ENCODE measurements at places on chromosomes 7 and 10.

DNA sequence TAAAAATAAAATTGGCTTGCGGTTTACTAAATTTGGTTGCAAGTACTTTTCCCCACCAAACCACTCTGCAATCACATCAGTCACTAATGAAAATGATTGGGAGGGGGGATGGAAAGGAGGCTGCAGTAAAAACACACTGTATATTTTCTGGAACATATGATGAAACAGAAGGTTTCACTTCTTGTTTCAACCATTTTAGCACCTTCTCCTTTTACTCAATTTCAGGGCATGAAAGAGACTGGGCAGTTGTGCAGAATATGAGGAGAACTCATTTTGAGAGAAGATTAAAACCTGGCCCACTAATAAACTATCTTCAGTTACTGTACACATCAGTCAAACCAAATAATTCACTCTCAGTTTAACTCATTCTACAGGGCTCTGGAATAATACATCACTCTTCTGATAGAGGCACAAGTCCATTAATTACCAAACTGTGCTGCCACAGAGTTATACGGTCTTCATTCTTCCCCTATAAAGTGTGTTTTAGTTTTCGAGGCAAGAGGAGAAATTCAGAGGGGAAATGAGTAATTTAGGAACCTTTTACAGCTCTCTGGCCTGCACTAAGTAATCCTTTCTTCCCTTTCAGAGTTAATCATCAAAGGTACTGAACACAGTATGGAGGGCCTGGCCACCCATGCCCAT is 25.5 kb downstream of the JAZF1 start:
- no peak for DNase-seq

DNA sequence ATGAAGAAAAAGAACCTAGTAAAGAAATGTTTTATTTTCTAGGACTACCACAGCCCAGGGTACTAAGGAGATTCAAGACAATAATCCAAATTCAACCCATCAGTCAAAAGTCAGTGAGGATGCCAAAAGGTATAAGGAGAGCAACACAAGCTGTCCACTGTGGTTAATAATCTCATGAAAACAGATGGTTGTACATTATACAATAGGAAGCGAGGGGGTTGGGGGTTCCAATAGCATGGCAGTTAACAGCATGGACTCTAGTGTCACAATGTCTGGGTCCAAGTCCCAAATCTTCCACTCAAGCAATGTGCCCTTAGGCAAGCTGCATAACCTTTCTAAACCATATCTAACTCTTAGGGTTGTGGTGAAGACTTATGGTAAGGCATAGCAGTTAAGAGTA is 35.1 kb downstream of the BRAF start:
- no peak for DNase-seq

DNA sequence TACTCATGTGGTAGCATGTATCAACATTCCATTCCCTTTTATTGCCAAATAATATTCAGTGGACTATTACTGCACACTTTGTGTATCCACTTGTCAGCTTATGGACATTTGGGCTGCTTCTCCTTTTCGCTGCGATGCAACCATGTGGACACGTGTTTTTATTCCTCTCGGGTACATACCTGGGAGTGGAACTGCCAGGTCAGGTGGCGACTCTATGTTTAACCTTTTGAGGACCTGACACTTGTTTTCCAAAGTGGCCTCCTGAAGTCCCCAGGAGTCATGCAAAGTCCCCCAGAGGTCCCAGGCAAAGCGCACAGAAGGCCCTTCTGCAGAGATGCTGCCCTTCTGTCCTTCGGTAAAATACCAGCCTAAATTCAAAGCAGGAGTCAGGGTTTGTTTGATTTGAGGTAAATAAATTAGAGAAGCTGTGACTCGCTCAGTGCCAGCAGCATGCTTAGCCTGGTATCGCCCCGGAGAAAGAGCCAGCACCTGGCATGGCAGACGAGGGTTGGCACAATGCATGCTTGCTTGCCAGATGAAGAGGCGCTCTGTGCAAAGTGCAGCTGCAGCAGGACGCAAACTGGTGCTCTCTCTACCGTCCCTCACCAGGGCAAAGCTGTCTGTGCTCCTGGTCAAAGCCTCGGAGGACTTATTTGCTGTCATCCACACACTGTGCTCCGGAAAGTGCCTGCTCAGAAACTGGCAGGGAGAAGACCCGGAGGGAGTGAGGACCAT is 37.8 kb downstream of the HIPK2 start:
- DNase-seq, result no peak

GRCh38 chr10:125369382-125370326 is 209.3 kb upstream of the CTBP2 start:
- no peak for DNase-seq

DNA sequence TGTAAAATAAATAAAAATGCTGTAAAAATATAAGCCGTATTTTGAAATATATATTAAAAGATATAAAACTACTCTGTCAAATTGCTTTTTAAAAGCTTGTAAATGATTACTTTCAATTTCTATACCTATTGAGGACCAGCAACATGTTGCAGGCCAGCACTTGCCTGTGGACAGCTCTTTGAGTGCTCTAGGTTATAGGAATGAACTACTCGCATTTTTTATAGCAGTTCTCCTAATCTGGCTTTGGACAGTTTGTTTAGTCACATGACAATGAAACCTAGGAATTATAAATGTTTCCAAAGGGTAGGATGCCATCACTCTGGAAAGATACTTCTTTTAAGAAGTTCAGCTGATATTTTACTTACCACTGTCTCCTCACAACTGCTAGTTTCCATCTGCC is 117.7 kb upstream of the PTPRZ1 start:
- DNase-seq, result no peak

All from activated CD8-positive, alpha-beta memory T cell treated with anti-CD3 and anti-CD28 coated beads, Interleukin-2, amount 50 U/mL, for 48 hours (primary cell).